Gastrocnemius medialis (tissue), 4 donors: ENCODE measurements at places on chromosomes 3 and 15. TPM values are rescaled to one million over a fixed set of nuclear protein-coding genes. Genes with fewer than 3 reads are reported as not detected.

DNA sequence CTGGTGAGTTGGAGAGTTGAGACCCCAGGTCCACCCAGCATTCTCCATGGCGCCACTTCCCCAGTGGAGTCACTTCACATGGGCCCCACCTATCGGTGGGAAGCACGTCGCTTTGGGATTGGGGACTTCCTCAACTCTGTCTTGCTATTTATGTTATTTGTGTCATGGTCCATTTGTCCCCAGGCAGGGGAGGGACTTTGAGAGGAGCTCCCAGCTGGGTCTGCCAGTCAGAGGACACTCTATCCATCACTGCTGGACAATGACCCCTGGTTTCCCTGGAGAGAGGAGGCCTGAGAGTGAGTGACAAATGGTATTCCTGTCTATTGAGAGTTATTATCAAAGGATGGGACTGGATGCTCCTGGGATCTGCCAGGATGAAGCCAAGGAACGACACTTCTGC is 127.6 kb downstream of the RAB11A start:
- H3K4me1 ChIP-seq: no peaks in the 10 kb centered on the region
- H3K27ac ChIP-seq: no peak overlapping the region
- peaks cover 14% of the 10 kb centered on the region for H3K27me3 ChIP-seq
- H3K4me3 ChIP-seq: no peak overlapping the region
- H3K36me3 ChIP-seq: no peaks in the 10 kb centered on the region

Gene VGLL3
- 3.5 TPM for total RNA-seq

DNA sequence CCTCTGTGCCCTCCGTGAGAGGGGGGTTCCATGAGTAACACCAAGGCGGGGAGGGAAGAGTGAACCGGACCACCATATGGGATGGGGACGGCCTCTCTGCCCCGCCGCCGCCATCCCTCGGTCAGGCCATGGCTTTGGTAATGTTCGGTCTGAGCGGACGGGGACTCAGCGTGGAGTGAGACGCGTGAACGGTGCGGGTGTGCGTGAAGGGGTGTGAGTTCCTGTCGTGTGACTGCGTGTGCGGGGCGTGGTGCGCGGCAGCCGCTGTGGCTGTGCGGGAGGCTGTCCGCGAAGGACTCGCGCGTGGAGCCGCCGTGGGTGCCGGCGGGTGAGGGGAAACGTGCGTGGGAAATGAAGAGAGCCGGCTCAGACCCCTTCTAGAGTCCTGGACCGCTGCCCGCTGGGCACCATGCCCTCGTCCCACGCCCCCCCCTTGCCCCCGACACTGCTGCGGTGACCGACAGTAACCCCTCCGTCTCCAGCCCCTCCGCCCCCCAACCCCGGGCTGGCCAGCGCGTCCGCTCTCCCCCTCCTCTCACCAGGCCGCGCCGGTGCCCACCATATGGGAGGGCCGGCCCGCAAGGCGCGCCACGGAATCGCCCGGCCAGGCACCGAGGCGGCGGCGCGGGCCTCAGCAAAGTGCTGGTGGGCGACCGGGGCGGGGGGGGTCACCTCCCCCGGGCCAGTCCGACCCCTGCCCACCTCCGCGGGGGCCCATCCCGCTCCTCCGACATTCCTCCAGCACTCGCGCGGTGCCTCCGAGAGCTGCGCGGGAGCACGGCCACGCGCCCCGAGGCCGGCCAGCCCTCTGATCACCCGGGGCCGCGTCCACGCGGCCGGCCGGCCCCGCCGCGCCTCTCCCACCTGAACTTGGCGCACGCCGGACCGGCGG is 589 bp downstream of the KLF15 start:
- DNase-seq: peak; percentile 54
- peak overlapping the region; percentile 99 for H3K27ac ChIP-seq
- peak overlapping the region; percentile 86 for H3K4me3 ChIP-seq
- no peaks in the 10 kb centered on the region for H3K27me3 ChIP-seq
- peaks cover 9% of the 10 kb centered on the region for H3K36me3 ChIP-seq

GRCh38 chr3:105614288-105615030 is 247.8 kb downstream of the ALCAM start:
- no peak overlapping the region for H3K27ac ChIP-seq
- H3K4me1 ChIP-seq: no peaks in the 10 kb centered on the region
- no peaks in the 10 kb centered on the region for H3K27me3 ChIP-seq
- no peak for DNase-seq
